ENCODE measurements at places on chromosomes 11 and 22.

- DNase-seq, result no peak
Measured at GRCh38 chr11:27464909-27465308, 7.7 kb downstream of the LGR4 start.

GRCh38 chr11:121257976-121258375 is 34.6 kb upstream of the SC5D start:
- DNase-seq, result no peak

DNA sequence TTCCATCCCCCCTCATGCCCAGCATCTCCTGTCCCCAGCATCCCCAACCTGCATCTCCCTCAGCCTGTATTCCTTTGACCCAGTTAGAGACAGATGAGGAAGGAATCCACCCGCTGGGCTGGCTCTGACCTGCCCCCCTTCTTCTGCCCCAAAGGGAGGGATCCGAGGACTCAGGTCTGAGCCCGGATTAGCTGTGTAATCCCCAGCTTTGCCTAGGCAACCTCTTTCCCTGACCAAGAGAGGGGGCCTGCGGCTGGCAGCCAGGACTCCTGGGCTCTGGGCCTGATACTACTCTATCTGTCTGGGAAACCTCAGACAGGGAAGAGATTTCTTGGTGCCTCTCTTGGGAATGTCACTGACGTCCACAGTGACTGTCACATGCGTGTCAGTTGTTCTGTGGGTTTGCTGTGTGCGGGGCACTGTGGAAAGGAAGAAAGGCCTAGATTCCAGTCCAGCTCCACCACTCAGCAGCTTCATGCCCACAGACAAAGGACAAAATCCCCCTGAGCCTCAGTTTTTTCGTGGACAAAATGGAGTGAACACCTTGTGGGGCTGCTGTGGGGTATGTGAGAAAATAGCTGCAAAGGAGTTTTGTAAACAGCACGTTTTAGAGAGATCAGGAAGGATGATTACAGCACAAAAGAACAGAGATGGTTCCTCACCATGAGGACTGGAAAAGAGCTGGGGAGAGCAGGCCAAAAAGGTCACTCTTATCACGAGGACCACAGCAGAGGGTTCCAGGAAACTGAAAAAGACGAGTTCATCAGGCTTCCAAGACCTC is 1.3 kb upstream of the NDUFV1 start:
- no peak for DNase-seq

- DNase-seq, result no peak
Measured at GRCh38 chr22:30802202-30803166, 107.8 kb downstream of the OSBP2 start.

DNA sequence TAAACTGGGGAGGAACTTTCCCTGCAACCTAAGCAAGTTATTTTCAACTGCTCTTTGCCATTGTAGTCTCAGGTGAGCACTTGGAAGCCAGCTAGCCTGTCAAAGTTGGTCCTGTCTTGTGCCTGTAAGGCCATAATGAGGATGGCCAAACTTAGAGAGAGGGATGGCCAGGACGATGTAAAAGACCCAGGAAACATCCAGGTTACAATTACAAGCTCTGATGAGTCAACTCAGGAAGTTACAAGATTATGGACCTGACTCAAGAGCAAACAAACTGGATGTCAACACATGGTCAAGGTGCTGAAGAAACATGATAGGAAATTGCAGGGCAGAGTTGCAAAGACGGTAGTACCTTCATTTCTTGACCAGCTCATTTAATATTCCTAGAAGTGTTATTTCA is 1.6 kb downstream of the GTPBP1 start:
- no peak for DNase-seq

All from epithelial cell of proximal tubule (primary cell).